Endothelial cell (in vitro differentiated cells): ENCODE measurements at places on chromosomes 16 and 17. TPM values are rescaled to one million over a fixed set of nuclear protein-coding genes. Genes with fewer than 3 reads are reported as not detected.

DNA sequence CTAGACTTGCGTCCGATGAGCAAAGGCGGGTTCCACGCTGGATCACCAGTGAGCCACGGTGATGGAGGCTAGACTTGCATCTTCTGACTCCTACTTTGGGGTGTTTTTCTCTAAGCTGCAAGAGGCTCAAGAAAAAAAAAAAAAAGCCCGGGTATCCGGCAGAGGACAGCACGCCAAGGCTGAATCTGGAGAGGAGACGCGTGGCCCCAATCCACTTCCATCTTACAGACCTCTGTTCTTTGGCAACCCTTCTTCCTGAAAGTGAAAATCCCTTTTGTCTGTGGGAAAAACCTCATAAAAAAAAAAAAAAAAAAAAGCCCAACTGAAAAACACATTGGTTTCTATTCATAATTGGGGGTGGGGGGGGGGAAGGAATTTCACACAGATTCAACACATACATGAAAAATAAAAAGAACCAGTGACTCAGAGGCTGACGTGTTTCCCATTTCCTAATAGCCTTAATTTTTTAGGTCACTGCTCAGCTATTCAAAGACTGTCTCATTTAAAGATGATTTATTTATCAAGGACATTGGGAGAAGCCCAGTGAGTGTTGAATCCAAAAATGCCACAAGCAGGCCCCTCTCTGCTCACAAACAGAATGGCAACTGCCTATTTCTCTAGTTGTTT, 258.3 kb downstream of the FOXL1 start:
- no peak overlapping the region for H3K27ac ChIP-seq
- H3K4me1 ChIP-seq: peaks cover 2% of the 10 kb centered on the region
- DNase-seq: no peak
- no peaks in the 10 kb centered on the region for H3K36me3 ChIP-seq
- no peak overlapping the region for H3K4me3 ChIP-seq

MYLK3 gene
- 0.95 TPM for total RNA-seq

DNA sequence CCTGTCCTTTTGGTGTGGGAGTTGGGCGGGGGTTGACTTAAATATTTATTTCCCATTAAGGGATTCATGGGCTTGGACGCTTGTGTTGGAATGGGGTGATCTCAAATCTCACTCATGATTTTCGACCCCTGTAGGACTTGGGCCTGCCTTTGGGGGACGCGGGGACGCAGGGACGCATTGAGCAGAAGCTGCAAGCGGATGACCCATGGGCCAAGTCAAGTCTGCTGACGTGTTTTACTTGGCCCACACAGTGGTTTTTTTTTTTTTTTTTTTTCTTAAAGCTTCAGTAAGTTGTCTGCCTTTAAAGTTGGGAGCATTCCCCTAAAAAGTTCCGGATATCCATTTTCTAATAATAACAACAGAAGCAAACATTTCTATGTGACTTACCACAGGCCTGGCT, 28.9 kb downstream of the CMIP start:
- no peak overlapping the region for H3K4me3 ChIP-seq
- peaks cover 32% of the 10 kb centered on the region for H3K36me3 ChIP-seq
- peaks cover 9% of the 10 kb centered on the region for H3K27me3 ChIP-seq
- H3K4me1 ChIP-seq: peaks cover 56% of the 10 kb centered on the region

ABCA8 gene
- 0.31 TPM for total RNA-seq
